ENCODE measurements at places on chromosomes 5 and 9.

- DNase-seq, result no peak
Measured at GRCh38 chr9:92864152-92864551, 13.7 kb downstream of the ZNF484 start.

DNA sequence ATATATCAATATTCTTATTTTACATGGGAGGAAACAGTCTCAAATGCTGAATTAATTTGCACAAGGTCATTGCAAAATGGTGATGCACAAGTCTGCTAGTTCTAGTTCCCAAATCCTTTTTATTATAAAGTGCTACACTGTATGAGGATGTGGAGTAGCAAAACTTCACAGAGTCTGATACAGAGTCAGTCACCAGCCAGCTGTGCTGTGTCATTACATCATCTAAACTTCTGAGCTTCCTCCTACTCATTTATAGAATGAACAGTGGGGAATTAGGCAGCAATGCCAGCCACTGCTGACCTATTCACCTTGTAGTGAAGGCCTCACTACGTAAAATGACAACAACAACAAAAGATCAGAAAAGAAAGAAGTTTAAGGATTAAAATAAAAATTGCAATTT lies 357.8 kb downstream of the TMEM167A start:
- no peak for DNase-seq

DNA sequence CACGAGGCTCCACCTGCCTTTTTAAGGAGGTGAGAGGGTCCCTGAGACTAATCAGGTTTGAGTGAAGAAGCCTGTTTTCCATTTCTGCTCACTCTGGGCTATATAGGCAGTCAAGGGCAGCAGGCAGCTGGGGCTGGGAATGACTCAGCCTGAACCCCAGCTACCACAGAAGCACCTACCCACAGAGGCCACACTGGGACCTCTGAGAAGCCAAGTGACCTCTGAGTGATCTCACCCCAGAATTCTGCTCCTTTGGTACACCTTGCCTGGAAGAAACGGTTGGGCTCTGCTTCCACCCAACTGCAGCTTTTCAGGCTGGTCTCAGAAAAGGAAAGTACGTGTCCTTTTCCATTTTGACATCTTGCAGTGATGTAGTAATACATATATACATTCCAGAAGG lies 6.8 kb downstream of the FAM219A start:
- DNase-seq, result no peak

GRCh38 chr5:80125022-80125961 lies 90.1 kb downstream of the THBS4 start:
- DNase-seq, result no peak

DNA sequence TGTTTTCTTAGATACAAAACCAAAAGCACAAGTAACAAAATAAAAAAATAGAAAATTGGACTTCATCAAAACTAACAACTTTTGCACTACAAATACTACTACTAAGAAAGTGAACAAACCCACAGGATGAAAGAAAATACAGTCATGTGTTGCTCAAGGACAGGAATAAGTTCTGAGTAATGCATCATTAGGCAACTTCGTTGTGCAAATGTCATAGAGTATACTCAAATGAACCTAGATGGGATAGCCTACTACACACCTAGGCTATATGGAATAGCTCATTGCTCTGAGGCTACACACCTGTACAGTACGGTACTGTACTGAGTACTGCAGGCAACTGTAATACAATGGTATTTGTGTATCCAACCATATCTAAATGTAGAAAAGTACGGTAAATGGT lies 88.3 kb downstream of the RAPGEF1 start:
- no peak for DNase-seq

- no peak for DNase-seq
Measured at GRCh38 chr9:132063281-132063680, 16.4 kb downstream of the MED27 start.

DNA sequence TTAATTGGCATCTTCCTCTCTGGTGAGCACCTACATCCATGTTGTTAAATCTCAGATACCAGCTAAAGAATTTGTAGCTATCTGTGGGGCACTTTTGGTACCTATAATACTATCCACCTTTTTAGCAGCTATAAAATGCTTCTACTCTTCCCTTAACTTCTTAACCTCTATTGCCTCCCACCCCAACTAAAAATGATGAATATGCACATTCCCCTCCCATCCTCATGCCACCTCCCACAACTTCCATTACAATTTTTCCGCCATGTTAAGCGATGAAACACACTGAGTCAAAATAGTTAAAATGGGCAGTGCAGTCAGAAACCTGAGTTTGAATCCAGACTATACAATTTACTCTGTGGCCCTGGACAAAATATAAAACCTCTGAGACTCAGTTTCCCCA lies 10.1 kb downstream of the SSBP2 start:
- DNase-seq, result no peak

Data from kidney capillary endothelial cell (primary cell).